ENCODE measurements at places on chromosomes 1 and 21.

GRCh38 chr21:40337981-40338380 is 470.7 kb downstream of the PCP4 start:
- no peak for DNase-seq

DNA sequence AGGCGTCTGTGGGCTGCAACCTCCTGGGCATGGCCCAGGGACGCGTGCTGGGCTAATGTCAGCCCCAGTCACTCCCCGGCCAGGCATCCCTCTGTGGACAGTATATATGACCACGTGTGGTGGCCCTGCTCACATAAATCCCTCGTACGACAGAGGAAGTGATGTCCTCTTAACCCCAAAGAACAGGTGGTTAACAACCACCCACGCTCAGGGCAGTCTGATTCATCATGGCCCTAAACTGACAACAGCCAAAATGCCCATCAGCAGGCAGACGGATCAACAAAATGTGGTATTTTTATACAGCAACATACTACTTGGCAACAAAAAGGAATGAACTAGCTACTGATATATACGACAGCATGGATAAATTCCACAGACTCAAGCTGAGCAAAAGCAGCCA is 51.0 kb downstream of the ECE1 start:
- DNase-seq = no peak

DNA sequence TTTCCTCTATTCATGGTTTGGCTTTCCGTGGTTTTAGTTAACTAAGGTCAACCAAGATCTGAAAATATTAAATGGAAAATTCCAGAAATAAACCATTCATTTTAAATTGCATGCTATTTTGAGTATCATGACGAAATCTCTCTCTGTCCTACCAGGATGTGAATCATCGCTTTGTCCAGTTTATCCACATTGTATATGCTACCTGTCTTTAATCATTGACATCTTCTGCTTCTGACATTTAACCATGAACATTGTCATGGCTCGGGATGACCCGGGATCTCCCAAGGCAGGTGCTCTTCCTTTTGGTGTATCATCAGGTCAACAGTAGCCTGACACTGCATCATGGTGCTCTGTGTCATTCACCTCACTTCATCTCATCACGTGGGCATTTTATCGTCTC is 125.5 kb upstream of the HNRNPU start:
- no peak for DNase-seq

DNA sequence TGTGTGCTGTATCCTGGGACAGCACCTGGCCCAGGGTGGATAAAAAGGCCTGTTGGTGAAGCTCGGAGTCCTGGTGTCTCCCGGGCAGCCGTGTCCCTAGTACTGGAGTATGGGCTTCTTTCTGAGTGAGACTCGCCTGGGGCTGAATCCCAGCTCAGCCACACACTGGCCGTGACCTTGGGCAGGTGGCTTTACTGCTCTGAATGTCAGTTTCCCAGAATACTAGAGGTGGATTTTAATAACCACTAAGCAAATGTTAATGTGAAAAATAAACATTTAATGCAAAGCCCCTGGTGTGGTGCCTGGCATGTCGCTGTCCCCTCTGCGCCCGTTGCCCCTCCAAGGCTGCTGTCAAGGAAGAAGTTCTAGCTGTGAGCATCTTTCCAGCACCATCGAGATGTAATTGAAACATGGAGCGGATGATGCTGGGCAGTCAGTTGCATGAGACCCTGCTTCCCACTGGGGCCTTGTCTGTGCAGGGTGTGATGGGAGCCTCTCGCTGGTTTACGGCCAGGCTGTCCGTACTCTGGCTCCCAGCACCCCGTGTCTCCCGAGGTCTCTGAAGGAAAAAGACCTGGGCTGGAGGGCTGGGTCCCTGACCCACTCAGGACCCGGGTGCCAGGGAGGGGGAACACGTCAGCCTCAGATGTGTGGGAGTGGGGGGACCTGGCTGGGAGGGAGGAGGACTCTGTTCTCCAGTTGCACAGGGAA is 527.8 kb downstream of the MATN1 start:
- no peak for DNase-seq

GRCh38 chr21:31236528-31236927 is 107.5 kb downstream of the TIAM1 start:
- no peak for DNase-seq

- no peak for DNase-seq
Measured at GRCh38 chr1:14098294-14098913, 398.4 kb downstream of the PRDM2 start.

DNA sequence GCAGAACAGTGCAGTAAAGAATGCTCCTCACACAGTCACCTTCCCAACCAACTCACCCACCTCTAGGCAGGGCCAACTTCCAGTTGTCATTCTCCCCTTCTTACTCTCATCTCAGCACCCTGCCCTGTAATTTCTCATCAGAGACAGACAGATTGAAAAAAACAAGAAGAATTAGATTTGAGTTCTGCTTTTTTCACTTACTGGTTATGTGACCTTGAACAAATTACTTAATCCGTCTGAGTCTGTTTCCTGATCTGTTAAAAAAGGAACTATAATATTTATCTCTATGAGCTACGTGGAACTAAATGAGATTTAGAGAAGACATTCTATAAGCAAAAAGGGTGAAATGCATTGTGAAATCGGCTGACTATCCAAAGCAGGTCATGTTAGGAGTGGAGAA is 330.3 kb downstream of the ZNF326 start:
- DNase-seq = no peak

Data from NCI-H187 treated with DMSO at 0.1 percent for 48 hours (cell line).